Activated CD4-positive, alpha-beta T cell treated with anti-CD3 and anti-CD28 coated beads, Interleukin-2, amount 10 ng/mL, durations not matched to agents 7 days and 5 days (primary cell): ENCODE measurements at places on chromosomes 13 and 19. TPM values are rescaled to one million over a fixed set of nuclear protein-coding genes. Genes with fewer than 3 reads are reported as not detected.

- DNase-seq = no peak
- peaks cover 11% of the 10 kb centered on the region for H3K4me1 ChIP-seq
- no peaks in the 10 kb centered on the region for H3K36me3 ChIP-seq
- no peak overlapping the region for H3K27ac ChIP-seq
- peaks cover 10% of the 10 kb centered on the region for H3K27me3 ChIP-seq
Observed at GRCh38 chr13:112643759-112644459, 45.9 kb upstream of the ATP11A start.

GRCh38 chr19:16295057-16295456, 29.6 kb upstream of the KLF2 start:
- H3K27me3 ChIP-seq = peaks cover 15% of the 10 kb centered on the region
- H3K4me1 ChIP-seq = peaks cover 1% of the 10 kb centered on the region
- no peak for DNase-seq
- H3K4me3 ChIP-seq = no peak overlapping the region

- H3K27ac ChIP-seq = peak within 1 kb of the TSS; percentile 97
- H3K36me3 ChIP-seq = peaks cover 54% of the 10 kb centered on the region
- H3K4me3 ChIP-seq = peak within 1 kb of the TSS; percentile 92
Observed at GRCh38 chr19:52139252-52140031, at the start of gene ZNF616. TSS of gene ZNF616 (minus strand) at chr19:52139938. CDS start at chr19:52130512, 9,426 bp downstream.

- DNase-seq = no peak
- no peaks in the 10 kb centered on the region for H3K27me3 ChIP-seq
- H3K27ac ChIP-seq = no peak overlapping the region
- H3K36me3 ChIP-seq = no peaks in the 10 kb centered on the region
- no peaks in the 10 kb centered on the region for H3K4me1 ChIP-seq
- no peak overlapping the region for H3K4me3 ChIP-seq
Observed at GRCh38 chr13:81012031-81012430, 671.1 kb upstream of the SPRY2 start.

DNA sequence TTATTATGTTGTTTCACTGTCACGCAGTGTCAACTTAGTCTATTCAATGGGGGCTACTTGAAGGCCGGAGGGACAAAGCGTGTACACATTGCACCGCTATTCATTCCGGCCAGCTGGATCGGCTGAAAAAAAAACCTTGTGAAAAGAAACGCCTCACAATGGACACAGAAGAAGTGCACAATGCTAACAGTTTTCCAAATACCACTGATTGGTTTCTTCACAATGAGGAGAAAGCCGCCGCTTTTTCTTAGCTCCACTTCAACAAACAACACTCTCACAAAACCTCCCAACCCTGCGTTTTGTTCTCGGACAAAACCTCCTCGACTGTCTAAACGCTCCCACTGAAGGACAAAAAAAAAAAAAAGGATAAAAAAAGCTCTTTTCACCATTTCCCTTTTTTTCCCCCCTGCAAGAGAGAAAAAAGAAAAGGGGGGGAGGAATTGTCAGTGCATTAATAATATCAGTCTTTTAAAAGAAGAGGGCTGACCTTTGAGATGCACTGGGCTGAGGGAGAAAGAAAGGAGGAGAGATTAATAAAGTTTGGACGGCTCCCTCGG, 5.4 kb downstream of the SOX21 start:
- peaks cover 86% of the 10 kb centered on the region for H3K27me3 ChIP-seq
- H3K4me3 ChIP-seq = no peak overlapping the region
- H3K36me3 ChIP-seq = peaks cover 5% of the 10 kb centered on the region
- DNase-seq = no peak
- no peak overlapping the region for H3K27ac ChIP-seq

- DNase-seq = no peak
Observed at GRCh38 chr13:35499196-35499662, 22.7 kb upstream of the MAB21L1 start.

DNA sequence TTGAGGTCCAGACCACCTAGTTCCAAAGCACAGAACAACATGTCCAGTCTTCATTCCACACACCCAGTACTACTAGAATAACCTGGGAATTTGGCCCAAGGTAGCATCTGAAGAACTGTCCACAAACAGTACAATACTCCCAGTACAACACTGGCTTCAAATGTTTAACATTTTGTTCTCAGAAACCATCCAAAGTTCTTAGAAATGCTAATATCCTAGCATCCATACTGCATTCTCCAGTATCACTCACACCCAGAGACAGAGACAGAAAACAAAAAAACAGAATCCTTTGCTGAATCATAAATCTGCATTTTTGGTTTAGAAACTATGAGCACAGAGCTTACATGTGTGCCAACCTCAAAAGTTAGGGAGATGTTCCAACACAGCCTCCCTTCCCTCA, 490.8 kb downstream of the FOXO1 start:
- no peaks in the 10 kb centered on the region for H3K27me3 ChIP-seq
- H3K36me3 ChIP-seq = peaks cover 11% of the 10 kb centered on the region
- no peak overlapping the region for H3K27ac ChIP-seq
- no peak for DNase-seq
- H3K4me3 ChIP-seq = no peak overlapping the region
- peaks cover 50% of the 10 kb centered on the region for H3K4me1 ChIP-seq

- no peak for DNase-seq
- H3K4me1 ChIP-seq = peaks cover 3% of the 10 kb centered on the region
- H3K27ac ChIP-seq = no peak overlapping the region
- no peak overlapping the region for H3K4me3 ChIP-seq
Observed at GRCh38 chr19:19549804-19550464, 11.9 kb downstream of the CILP2 start.

DNA sequence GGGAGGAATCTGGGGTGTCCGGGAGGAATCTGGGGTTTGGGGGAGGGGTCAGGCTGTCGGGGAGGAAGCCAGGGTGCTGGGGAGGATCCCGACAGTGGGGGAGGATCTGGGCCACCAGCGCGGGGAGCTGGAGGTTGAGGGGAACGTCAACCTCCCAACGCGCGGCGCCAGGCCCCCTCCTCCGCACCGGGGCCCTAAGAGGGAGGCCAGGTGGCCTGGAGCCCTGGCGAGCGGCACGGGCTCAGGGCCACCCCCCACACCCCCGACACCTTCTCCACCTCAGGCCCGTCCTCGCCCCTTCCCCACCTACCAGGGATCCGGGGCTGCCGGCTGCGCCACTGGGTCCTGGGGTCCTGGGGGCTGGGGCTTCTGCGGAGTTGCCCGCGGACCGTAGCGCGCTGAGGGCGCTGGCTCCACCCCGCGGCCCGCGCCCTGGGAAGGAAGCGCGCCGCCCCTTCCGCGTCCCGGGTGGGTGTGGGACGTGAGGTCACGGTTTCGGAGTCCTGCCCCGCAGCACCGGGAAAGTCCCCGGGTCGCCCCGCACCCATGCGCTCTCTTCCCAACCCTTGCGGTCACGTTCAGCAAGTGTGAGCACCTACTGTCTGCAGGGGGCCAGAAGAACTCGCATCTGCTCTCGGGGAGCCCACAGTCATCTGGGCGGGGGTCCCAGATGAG, at the start of gene TICAM1:
TICAM1 (minus strand) TSS at position 409 of the 675 bp plus-strand sequence. CDS start 13,335 bp downstream, outside the sequence.
- H3K4me3 ChIP-seq = peak within 1 kb of the TSS; percentile 82
- H3K4me1 ChIP-seq = peaks cover 29% of the 10 kb centered on the region
- H3K36me3 ChIP-seq = peaks cover 13% of the 10 kb centered on the region
- H3K27me3 ChIP-seq = no peaks in the 10 kb centered on the region
- peak; percentile 79 for DNase-seq
- H3K27ac ChIP-seq = peak within 1 kb of the TSS; percentile 89

- peaks cover 3% of the 10 kb centered on the region for H3K27me3 ChIP-seq
- peak within 1 kb of the TSS; percentile 98 for H3K27ac ChIP-seq
- peak within 1 kb of the TSS; percentile 99 for H3K4me3 ChIP-seq
- peaks cover 16% of the 10 kb centered on the region for H3K36me3 ChIP-seq
Observed at GRCh38 chr13:42272115-42272803, at the start of gene AKAP11. TSS of gene AKAP11 (plus strand) at chr13:42272152. CDS start at chr13:42286349, 14,197 bp downstream.

DNA sequence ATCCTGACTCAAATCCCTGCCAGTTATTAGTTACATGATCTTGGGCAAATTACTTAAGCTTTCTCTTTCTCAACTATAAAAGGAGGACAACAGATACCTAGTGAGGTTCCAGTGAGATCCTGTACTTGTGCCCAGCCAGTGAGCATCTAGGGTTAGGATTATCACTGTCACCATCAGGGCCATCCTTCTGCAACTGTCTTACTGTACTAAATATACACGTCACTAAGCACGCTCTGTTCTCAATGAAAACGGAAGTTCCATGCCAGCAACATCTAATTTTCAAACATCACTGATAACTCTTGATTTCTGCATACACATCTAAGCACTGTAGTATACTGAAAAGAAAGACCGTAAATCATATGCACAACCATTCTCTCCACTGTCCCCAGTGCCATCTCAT, 70.0 kb downstream of the FOXO1 start:
- no peaks in the 10 kb centered on the region for H3K27me3 ChIP-seq
- no peak overlapping the region for H3K4me3 ChIP-seq
- DNase-seq = no peak
- peaks cover 13% of the 10 kb centered on the region for H3K36me3 ChIP-seq
- H3K27ac ChIP-seq = no peak overlapping the region

GRCh38 chr19:53977429-53977990, 13.9 kb upstream of the CACNG6 start:
- peaks cover 18% of the 10 kb centered on the region for H3K36me3 ChIP-seq
- H3K27me3 ChIP-seq = peaks cover 51% of the 10 kb centered on the region
- no peak overlapping the region for H3K27ac ChIP-seq
- H3K4me3 ChIP-seq = peak overlapping the region; percentile 51
- peak; percentile 69 for DNase-seq
- H3K4me1 ChIP-seq = peaks cover 27% of the 10 kb centered on the region

DNA sequence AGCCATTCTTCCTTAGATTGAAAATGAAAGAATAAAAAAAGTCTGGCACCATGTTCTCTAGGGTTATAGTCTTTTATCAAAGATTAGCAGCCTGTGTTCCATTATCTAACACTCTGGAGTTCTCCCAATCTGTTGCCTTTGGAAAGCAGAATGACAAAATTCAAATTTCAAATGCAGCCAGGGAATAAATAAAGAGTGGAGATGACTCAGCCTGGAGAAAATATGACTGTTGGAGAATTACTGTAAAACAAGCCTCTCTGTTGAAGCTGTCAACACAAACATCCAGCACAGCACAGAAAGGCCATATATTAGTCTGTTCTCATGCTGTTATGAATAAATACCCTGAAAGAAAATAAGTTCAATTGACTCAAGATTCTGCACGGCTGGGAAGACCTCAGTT, 650.5 kb upstream of the SLC10A2 start:
- no peaks in the 10 kb centered on the region for H3K36me3 ChIP-seq
- no peak overlapping the region for H3K4me3 ChIP-seq
- no peak for DNase-seq
- no peak overlapping the region for H3K27ac ChIP-seq

GRCh38 chr13:58963321-58963720, 1200.4 kb downstream of the DIAPH3 start:
- H3K27me3 ChIP-seq = no peaks in the 10 kb centered on the region
- DNase-seq = no peak
- H3K27ac ChIP-seq = no peak overlapping the region
- no peaks in the 10 kb centered on the region for H3K4me1 ChIP-seq
- no peak overlapping the region for H3K4me3 ChIP-seq
- no peaks in the 10 kb centered on the region for H3K36me3 ChIP-seq

DNA sequence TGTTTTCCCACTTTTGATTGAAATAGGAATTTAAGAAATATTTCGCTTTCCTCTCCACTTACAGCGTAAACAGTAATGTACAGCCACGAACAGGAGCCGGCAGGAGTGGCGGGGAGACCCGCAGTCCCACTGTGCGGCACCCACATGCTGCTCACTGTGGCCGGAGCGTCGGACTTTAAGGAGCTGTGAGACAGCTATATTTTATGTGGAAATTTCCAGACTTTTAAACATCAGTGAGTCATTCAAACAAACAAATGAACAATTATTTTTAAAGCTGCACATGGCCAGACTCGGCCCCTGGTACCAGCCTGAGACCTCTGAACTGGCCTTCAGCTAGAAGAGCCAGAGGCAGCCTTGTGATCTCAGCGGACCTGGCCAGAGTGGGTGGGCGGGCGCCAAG, 52.5 kb downstream of the CRYL1 start:
- no peak overlapping the region for H3K27ac ChIP-seq
- peaks cover 8% of the 10 kb centered on the region for H3K36me3 ChIP-seq
- H3K4me1 ChIP-seq = peaks cover 43% of the 10 kb centered on the region
- DNase-seq = no peak

- H3K27me3 ChIP-seq = no peaks in the 10 kb centered on the region
- H3K4me1 ChIP-seq = peaks cover 38% of the 10 kb centered on the region
- no peak overlapping the region for H3K4me3 ChIP-seq
Observed at GRCh38 chr13:36339600-36340155, 6.5 kb downstream of the SPART start.

GRCh38 chr13:71046360-71047079, 820.5 kb downstream of the DACH1 start:
- H3K27ac ChIP-seq = no peak overlapping the region
- H3K4me1 ChIP-seq = no peaks in the 10 kb centered on the region
- H3K4me3 ChIP-seq = no peak overlapping the region
- no peak for DNase-seq
- H3K27me3 ChIP-seq = no peaks in the 10 kb centered on the region
- H3K36me3 ChIP-seq = no peaks in the 10 kb centered on the region

DNA sequence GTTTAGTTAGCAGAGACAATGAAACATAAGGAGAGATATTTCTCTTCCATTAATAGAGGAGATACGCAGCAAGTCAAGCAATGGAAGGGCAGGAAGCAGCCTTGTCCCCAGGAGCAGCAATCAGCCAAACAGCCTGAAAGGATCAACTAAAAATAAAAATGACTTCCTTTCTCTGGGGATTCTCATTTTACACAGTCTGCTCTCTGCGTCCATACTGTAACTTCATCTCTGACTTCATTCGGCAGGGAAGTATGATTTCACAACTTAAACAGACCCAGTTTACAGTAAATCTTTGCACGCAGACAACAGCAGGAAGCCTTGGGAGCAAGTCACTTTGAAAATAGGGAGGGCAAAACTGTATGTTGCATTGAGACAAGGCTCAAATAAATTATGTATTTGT, 826.7 kb downstream of the DIAPH3 start:
- no peak overlapping the region for H3K27ac ChIP-seq
- no peaks in the 10 kb centered on the region for H3K36me3 ChIP-seq

DNA sequence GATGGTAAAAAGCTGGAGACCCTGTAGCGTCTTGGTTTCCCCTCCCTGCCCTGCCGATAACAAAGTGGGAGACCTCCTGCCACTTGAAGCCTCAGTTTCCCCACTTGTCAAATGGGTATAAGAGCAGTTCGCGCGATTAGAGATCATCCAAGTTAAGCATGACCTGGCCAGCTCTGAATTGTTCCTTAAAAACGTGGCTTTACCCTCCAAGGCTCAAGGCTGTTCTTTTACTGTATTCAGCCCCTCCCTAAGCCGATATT, 421 bp downstream of the TNPO2 start:
- H3K36me3 ChIP-seq = peaks cover 28% of the 10 kb centered on the region
- no peaks in the 10 kb centered on the region for H3K27me3 ChIP-seq
- no peak for DNase-seq
- H3K4me1 ChIP-seq = peaks cover 37% of the 10 kb centered on the region
- peak overlapping the region; percentile 86 for H3K4me3 ChIP-seq
- peak overlapping the region; percentile 93 for H3K27ac ChIP-seq

The FXYD7 gene
- total RNA-seq = 4.5 TPM

The CYP2A7 gene
- total RNA-seq = not detected

The NMRK2 gene
- total RNA-seq = not detected

The ZNF708 gene
- total RNA-seq = 22.4 TPM

The ACP5 gene
- 27.5 TPM for total RNA-seq

The FPR3 gene
- not detected for total RNA-seq

The RNF113B gene
- not detected for total RNA-seq

The LHB gene
- total RNA-seq = not detected

The FRY gene
- 14.3 TPM for total RNA-seq
